ENCODE measurements at places on chromosomes 1 and 21. TPM values are rescaled to one million over a fixed set of nuclear protein-coding genes. Genes with fewer than 3 reads are reported as not detected.

GRCh38 chr1:33849211-33849610, 14.7 kb upstream of the HMGB4 start:
- no peak for DNase-seq

The KCNN3 gene
- 3.9 TPM for total RNA-seq

The FMO1 gene
- not detected for total RNA-seq

The LHX8 gene
- total RNA-seq = 0.83 TPM

DNA sequence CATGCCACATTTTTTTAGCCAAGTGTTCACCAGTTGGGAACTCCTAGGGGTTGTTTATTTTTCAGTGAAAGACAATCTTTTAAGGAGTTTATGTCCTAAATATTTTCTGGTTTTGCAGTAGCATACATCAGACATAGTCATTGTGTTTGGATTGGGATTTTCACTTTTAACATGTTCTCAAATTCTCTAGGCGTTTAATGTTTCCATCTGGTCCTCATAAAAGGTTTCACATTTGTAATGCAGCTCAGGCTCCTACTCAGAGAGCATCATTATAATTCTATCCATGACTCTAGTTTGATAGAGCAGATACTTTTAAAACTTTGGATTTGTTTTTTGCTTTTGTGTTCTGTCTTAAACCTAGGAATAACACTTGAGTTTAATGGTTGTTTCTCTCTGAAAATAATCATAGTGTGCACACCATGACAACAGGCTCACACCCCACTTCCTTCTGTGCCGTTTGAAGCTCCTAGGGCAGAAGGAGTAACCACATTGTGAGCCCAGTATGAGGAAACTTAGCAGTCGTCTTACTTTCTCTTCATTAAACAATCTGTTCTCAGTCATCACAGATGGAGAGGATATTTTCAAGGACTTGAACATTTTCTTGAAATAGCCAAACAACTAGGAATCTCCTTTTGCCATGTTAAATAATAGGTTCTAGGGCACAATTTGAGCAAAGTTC, 219.6 kb downstream of the PDE4B start:
- DNase-seq = no peak

- no peak for DNase-seq
Observed at GRCh38 chr21:29228306-29228705, 70.4 kb upstream of the BACH1 start.

The NPL gene
- 19.3 TPM for total RNA-seq

GRCh38 chr1:11188858-11189451, at the start of gene ANGPTL7:
Gene ANGPTL7 (plus strand): TSS chr1:11189355. CDS start chr1:11189580, 225 bp downstream.
- DNase-seq = no peak

DNA sequence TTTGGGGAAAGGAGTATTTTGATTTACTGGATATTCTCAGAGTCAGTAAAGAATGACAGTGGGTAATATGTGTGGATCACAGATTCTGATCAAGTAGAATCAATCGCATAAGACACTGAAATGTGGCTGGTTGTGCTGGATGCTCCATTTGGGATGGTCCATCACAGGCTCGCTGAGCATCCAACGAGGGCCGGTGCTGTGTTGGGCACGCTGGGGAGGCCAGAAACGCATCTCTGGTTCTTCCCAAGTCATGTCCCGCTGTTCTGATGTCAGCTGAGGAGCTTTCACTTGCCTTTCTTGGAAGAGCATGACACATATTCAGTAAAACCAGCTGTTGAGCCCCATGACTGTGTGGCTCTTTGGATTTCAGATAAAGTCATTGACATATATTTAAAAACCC, 72.0 kb downstream of the UMODL1 start:
- DNase-seq = no peak

The CELA3A gene
- 25.1 TPM for total RNA-seq

The PPIAL4G gene
- total RNA-seq = 0.09 TPM

The ADCY10 gene
- 0.81 TPM for total RNA-seq

GRCh38 chr1:115012006-115012405, 17.6 kb upstream of the TSHB start:
- no peak for DNase-seq

DNA sequence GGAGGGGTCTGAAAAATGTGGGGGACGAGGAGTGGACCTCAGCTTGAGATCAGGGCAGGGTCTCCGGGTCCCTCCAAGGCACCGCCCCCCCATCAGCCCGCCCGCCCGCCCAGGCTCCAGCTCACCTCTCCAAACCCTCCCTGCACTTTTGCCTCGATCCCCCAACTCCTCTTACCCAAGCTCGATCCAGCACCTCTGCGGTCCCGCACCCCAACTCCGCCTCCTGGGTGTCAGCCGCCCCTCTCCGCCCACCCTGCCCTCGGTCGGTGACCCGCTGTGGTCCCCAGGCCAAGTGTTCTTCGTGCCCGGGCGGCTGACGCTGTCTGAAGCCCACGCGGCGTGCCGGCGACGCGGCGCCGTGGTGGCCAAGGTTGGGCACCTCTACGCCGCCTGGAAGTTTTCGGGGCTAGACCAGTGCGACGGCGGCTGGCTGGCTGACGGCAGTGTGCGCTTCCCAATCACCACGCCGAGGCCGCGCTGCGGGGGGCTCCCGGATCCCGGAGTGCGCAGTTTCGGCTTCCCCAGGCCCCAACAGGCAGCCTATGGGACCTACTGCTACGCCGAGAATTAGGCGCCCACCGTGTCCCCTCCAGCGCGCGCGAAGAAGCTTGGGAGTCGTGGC, 5.7 kb downstream of the HAPLN2 start:
- no peak for DNase-seq

GRCh38 chr1:212971312-212971711, 21.0 kb downstream of the VASH2 start:
- DNase-seq = no peak

The MMP23B gene
- 56.0 TPM for total RNA-seq

The PGLYRP4 gene
- total RNA-seq = not detected

GRCh38 chr1:37290718-37291117, 183.7 kb upstream of the ZC3H12A start:
- no peak for DNase-seq

DNA sequence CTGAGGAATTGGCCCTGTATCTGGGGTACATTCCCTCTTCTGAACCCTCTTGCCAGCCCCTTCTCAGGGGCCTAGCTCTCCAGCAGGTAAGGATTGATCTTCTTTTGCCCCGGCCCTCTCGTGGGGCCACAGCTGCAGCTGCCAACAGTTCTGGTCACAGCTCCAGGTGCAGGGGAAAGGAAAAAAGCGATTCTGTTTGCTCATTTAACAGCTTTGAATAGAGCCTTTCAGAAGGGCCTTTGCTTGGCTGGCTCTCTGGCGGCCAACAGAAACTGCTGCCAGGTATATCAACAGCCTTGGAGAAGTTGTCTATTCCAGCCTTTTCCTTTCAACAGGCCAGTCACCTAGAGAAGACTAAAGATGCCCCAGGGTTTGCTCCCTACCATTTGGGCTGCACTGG, 16.1 kb upstream of the FMOD start:
- no peak for DNase-seq

The PCSK9 gene
- 10.2 TPM for total RNA-seq

Measured in mucosa of gallbladder (tissue), 1 donor.